ENCODE measurements at places on chromosomes 4 and X. TPM values are rescaled to one million over a fixed set of nuclear protein-coding genes. Genes with fewer than 3 reads are reported as not detected.

Gene LONRF3
- total RNA-seq: 5.5 TPM

Gene PASD1
- not detected for total RNA-seq

Gene USP38
- total RNA-seq: 19.1 TPM

GRCh38 chrX:3244955-3245354 is 101.5 kb downstream of the MXRA5 start:
- no peak for DNase-seq

GRCh38 chr4:83389756-83390505 is 55.3 kb upstream of the HPSE start:
- no peak for DNase-seq

DNA sequence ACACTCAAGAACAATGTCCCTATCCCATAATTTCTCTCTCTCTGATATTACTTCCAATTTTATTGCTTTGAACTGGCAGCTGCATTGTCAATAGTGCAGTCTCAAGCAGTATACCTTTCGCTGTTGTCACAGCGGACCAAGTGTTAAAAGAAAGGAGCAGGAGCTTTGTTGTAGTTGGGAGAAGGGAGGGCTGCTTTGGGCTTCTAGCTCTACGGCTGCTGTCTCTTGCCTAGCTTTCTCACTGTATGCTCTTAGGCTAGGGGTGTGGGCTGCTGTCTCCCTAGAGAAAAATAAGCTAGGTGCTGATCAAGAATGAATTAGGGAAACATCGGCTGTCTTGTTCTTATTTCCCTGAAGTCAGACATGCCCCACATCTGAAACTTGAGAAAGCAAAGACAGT is 52.5 kb downstream of the TRPC5OS start:
- no peak for DNase-seq

GRCh38 chrX:97405031-97405660 is 521.4 kb downstream of the RPA4 start:
- no peak for DNase-seq

GRCh38 chrX:10628906-10629305 is 8.5 kb upstream of the MID1 start:
- DNase-seq: no peak

GRCh38 chrX:44392767-44393166 is 49.3 kb upstream of the EFHC2 start:
- DNase-seq: no peak

DNA sequence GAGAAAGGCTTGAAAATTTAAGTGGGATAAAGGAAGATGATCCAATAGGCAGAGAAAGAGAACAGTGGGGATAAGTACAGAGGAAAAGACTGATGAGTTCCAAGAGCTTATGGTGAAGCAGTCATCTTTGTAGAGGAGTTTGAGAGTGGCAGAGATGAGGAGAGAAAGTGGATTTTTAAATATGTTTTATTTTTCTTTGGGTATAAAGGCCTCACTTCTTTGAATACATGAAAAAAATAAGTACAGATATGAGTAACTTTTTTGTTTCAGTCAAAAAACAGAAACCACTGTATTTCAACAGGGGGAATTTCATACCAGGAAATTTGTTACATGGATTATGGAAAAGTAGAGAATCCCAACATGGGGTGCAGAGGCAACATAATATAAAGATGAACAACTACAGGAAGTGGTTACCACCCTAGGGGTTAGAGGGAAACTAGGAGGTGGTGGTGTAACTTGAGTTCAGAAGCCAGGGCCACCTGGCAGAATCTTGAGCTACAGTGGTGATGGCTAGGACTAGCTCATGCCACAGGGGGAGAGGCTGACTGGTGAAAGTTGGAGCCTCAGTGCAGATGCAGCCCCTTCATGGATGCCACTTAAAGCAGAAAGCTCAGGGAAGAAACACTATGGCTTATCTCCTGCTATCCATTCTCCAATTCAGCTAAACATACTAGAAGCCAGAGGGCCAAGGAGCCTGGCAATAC is 3.4 kb upstream of the CYBB start:
- no peak for DNase-seq

- no peak for DNase-seq
Measured at GRCh38 chr4:56427179-56427578, 8.2 kb downstream of the PPAT start.

GRCh38 chrX:56228914-56229313 is 3.2 kb upstream of the KLF8 start:
- DNase-seq: peak; percentile 59

DNA sequence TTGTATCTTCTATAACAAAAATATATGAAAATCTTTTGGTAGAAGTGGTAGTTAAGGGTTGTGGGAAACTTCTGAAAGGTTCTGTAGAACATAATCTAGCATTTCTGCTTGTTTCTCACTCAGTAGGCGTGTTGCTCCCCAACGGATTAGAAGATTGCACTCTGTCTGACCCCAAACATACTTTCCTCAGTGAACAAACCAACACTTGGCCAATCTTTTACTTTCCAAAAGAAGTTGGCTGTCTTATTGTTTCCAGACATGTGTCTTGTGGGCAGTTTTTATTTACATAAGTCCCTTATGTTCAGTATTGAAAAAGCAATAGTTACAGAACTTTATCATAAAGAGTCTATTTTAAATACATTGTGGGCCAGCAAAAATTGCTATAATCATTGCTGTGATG is 312.8 kb upstream of the EPHA5 start:
- DNase-seq: no peak

DNA sequence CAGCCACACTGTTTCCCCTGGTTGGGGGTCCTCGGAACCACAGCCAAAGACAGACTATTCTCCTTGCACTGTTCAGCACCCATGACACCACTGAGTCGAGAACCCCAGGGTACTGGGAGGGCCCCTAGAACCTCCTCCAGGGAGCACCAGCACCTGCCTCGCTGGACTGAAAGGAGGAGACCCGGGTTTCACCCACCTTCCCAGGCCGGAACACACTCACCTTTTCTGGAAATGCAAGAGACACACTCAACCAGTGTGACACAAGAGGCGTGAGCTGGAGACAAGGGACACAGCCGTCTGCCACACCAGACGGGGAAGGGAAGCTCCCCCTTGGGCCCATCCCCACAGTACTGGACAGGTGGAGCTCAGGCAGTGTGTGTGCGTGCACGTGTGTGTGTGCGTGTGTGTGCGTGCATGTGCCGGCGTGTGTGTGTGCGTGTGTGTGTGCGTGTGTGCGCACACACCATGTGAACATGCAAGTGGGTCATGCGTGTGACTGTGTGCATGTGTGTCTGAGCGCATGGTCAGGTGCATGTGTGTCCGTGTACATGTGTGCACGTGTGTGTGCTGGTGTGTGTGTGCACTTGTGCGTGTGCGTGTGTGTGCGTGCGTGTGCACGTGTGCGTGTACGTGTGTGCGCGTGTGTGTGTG is 128.8 kb upstream of the NKX1-1 start:
- no peak for DNase-seq

DNA sequence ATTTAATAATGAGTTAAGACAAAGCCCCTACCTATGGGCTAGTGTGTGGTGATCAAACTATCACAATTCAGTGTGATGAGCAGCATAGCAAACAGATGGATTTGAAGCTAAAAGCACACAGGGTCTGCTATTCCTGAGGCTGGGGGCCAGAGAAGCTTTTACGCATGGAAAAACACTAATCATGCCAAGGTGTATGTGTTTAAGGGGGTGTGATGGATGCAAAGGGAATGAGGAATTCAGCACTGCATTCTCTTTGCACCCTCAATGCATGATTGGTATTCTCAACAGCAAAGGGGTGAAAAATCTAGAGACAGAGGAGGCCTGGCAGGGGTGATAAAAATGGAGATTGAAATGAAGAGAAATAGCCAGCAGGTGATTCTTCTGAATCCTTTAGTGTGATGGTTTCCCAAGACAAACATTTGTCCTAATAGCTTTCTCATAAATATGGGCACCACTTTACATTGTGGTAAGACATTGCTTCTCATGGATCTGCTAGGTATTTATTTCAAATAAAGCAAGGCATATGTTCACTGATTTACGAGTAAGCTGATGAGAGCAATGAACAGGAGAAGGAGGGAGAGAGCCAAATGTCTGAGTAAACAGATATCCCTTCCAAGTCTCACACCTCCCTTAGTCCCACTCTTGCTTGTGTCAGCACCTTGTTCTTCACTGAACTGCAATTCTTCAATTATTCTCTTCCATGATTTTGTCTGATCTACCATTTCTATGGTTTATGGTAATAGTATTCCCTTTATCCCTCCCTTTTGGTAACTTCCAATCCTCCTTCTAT is 15.7 kb downstream of the C1QTNF7 start:
- no peak for DNase-seq

DNA sequence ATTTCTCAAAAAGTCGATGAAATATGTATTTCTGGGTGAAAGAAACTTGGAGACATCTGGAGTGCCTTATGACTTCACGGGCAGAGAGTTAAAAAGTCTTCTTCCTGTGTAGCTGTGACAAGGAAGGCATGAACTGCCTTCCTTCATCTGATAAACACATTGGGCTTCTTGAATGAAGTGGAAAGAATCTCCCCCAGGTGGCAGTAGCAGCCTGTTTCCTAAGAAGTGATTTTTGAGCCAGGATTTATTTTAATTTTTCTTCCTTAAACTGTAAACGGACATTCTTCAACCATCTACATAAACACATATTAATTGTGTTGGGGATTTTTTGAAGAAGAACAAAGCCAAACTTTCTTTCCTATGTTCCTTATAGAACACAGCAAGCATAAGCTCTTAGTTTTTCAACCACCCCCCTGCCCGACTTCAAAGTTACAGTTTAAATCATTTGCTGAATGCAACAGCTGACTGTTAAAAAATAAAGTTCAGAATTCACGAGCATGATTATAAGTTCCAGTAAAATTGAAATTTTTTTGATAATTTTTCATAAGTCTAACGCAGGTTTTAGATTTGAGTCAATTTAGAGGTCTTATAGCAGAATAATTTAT is 980 bp upstream of the GIMD1 start:
- no peak for DNase-seq

GRCh38 chr4:146470604-146471003 is 51.1 kb downstream of the SLC10A7 start:
- no peak for DNase-seq

DNA sequence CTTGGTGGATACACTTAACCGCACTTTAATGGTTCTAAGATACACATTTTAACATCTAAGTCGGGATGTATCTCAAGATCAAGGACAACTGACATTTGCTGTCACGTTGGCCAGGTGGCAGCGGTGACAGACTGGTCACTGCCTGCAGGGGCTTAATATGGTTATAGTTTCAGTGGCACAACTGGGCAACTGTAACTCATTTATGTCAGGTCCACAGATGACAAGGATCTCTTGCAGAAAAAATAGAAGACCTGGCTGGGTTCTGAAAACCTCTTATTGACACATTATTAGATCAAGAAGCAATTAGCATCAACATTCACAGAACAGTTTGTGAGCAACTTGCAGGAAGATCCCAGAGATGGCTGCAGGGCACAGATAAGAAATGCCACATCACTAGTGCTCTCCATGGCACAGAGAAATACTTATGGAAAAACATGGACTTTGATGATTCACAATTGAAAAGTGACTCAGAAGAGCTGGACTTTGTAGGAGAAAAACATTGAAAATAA is 99.6 kb upstream of the SORBS2 start:
- no peak for DNase-seq

GRCh38 chrX:39755143-39756032 is 342.4 kb downstream of the BCOR start:
- DNase-seq: peak; percentile 94

GRCh38 chr4:84578540-84579402 is 4.2 kb upstream of the CDS1 start:
- DNase-seq: no peak

- DNase-seq: no peak
Measured at GRCh38 chr4:7918981-7919380, 20.7 kb downstream of the AFAP1 start.

- DNase-seq: no peak
Measured at GRCh38 chr4:189802884-189803283, 137.8 kb upstream of the FRG1 start.
